Kidney tubule cell (primary cell): ENCODE measurements at places on chromosomes 16 and 17.

- no peak for DNase-seq
Measured at GRCh38 chr16:10840703-10841102, 22.1 kb upstream of the TVP23A start.

DNA sequence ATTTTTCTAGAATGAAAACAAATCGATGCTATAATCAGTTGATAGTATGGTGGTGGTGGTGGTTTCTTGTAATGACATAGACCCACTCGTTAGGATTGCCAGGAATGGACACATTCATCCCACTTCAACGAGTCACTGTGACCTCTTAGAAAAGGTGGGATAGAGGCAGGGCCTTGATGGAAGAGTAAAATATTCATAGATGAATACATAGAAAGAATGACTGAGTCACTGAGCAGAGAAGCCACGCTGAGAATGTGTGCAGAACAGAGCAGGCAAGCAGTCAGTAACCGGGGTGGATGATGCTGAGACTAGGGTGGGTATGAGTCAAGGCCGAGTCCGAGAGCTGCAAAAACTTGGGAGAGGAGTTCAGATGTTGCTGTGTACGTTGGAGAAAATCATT is 129.9 kb downstream of the PITPNC1 start:
- DNase-seq, result peak; percentile 97

DNA sequence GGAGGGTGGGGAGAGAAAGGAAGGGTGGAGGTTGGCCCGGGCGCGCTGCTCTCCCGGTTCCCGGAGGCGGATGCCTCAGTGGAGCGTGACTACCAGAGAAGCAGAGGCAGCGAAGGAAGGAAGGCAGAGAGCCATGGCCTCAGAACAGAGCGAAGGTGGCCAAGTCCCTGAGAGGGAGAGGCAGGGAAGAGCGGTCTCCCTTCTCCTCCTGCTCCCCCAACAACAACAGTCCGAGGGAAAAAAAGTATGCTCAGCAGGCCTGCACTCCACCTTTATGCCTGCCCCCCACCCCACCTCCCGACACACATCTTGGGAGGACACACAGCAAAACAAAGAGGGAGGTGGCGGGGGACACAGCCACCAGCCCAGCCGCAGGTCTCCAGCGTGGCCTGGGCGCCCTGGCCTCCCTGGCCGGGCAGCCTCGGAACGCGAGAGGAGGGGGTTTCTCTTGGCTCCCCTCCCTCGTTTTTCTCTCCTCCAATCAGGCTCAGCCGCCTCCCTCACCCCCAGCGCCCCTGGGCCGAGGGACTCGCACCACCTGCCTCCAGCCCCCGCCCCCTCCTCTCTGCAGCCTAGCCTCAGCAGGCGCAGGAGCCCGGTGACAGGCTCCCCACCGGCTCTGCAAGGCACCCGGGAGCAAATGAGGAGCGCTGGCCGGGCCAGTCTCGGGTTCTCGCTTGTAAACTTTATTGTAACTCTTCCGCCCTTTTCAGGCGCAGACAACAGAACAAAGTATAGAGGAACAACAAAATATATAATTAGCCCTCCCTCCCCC is 1.1 kb upstream of the HOXB7 start:
- DNase-seq, result peak; percentile 78

GRCh38 chr17:82334622-82335394 is 1.2 kb upstream of the SECTM1 start:
- no peak for DNase-seq

- no peak for DNase-seq
Measured at GRCh38 chr17:58335779-58336455, 7.3 kb upstream of the TSPOAP1 start.

DNA sequence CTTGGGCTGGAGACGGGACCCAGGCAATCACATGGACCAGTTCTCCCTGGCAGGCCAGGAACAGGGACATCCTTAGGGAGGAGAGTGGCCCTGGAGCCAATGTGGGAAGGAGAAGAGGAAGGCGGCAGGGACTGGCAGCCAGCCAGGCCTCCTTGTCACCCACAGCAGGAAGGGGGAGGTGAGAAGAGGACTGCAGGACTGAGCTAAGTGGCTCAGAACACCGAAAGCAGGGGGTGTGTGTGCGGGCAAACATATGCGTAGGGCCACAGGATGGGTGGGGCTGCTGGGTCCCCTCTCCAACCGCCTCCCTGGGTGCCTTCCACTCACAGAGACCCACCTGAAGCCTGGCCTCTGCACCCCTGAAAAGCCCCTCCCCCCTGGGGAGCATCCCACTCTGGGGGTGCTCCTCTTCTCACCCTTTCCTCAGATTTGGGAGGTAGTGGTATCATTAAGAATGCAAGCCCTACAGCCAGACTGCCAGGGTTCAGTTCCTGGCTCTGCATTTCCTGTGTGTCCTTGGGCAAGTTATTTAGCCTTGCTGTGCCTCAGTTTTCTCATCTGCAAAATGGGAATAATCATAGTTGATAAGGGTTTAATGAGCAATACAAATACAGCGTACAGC is 8.1 kb downstream of the PNMT start:
- DNase-seq, result peak; percentile 76

DNA sequence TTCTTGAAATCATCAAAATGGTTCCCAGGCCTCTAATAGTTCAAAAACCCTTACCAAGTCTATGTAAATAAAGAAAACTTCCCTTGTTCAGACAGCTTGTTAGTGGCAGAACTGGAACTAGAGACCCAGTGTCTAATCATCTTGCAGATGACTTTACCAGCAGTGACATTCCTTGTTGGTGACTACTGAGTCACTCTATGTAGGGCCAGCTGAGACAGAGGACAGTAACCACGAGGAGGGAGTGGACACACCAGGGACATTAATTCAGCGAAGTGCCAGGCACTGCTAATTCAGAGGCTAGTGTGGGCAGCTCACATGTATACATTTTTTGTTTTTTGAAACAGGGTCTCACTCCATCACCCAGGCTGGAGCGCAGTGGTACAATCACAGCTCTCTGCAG is 6.1 kb upstream of the HEATR3 start:
- peak; percentile 38 for DNase-seq

- no peak for DNase-seq
Measured at GRCh38 chr17:79261355-79262072, 186.9 kb downstream of the ENGASE start.

GRCh38 chr16:67460168-67460567 is 20.8 kb downstream of the ATP6V0D1 start:
- no peak for DNase-seq

- DNase-seq, result peak; percentile 54
Measured at GRCh38 chr17:59371416-59372100, 40.1 kb downstream of the YPEL2 start.

GRCh38 chr16:66948134-66948836 is 12.8 kb upstream of the CES3 start:
- peak; percentile 20 for DNase-seq

DNA sequence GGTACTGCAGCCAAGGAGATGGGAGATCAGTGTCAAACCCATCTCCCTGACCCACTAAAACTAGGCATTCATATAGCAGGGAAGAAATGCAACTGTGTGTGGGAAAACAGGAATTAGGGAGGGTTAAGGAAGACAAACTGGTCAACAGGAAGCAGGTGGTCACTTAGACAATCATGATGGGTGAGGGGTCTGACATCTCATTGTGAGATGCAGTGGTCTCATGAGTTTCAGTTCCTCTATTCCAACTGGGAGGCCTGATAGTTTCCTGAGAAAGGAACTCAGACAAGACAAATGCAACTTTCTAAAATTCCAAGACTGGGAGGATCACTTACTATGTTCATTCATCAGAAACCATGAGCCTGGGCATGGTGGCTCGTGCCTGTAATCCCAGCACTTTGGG is 361.4 kb upstream of the C16orf82 start:
- no peak for DNase-seq

DNA sequence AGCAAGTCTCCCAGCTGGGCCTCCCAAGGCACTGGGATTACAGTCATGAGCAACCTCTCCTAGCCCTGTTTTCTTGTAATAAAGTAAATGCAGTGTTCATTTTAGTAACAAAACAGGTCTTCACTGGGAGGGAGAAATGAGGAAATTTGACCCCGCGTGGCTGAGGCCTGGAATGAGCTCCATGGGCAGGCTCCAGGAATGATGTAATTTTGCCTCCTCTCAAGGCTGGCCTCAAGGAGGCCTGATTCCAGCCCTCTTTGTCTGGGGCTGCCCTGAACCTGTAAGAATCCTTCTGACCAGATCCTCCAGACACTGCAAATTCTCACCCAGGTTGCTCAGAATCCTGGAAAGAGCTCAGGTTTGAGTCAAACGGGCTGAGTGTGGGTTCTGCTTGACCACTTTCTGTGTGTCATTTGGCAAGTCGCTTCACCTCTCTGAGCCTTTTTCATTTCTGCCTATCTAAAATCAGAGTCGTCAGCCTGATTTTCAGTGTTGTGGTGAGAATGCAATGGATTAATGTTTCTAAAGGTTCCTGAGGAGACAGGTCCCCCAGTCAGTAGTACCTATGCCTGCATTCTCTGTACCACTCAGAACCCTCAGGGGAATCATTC is 57.1 kb downstream of the RAB11FIP4 start:
- DNase-seq, result peak; percentile 3

GRCh38 chr17:28828294-28829040 is 14.1 kb downstream of the FAM222B start:
- DNase-seq, result no peak

DNA sequence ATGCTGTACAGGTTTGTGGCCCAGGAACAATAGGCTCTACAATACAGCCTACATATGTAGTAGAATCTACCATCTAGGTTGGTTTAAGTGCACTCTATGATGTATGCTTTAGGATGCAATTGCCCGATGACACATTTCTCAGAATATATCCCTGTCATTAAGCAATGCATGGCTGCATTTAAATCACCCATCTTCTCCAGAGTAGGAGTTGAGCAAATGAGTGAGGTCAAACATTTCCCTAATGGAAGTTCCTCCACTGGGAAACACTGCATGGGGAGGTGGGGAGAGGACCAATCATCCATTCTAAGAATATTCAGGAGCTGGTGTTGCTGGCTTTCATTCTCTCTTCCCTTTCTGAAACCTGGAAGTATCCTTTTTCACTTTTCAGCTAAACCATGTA is 2.0 kb upstream of the PCTP start:
- DNase-seq, result no peak

GRCh38 chr17:62722625-62723024 is 85.5 kb downstream of the MARCHF10 start:
- no peak for DNase-seq

- DNase-seq, result peak; percentile 27
Measured at GRCh38 chr16:12323007-12323758, 346.6 kb downstream of the SNX29 start.

DNA sequence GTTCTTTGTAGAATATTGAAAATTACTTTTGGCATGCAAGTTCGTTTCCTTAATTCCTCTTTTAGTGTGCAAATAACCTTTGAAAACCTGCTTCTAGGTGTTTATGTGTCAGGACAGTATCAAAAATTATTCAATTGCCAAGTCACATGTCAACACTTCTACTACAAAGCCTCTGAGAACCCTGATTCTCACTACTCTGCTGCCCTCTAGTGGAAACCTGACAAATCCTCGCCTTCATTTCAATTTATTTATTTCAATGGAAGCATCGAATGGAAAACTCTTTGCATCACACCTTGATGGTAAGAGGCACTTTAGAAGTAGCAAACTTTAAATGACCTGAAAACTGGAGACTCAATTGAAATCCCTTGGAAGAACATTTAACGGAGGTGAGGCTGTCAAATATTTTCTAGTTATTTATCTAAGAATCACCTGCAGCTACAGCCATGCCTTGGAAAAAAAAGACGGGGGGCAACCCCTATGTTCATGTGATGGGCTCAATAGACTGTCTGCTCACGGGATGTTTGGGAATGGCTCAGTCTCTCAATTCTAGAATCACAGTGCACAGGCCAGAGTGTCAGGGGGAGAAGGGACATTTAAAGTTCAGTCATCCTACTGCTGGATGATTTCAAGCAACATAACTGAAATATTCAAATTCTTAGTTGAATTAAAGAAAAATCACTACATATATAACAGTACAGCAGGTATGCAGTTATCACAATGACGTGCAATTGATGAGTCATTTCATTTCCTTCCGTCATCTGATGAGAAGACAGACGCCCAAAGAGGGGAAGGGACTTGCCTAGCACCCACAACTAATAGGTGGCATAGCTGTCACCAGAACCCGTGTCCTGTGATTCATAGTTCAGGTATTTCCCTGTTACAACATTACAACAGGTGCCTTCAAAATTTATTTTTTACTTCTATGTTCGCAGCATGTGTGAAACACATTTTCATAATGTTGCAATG is 563.9 kb downstream of the TOX3 start:
- DNase-seq, result peak; percentile 73

GRCh38 chr16:4663465-4663776 is 29.9 kb upstream of the NUDT16L1 start:
- DNase-seq, result no peak

- no peak for DNase-seq
Measured at GRCh38 chr17:14011740-14012405, 57.4 kb upstream of the COX10 start.

- no peak for DNase-seq
Measured at GRCh38 chr17:29469276-29469675, 79.1 kb downstream of the TAOK1 start.

- no peak for DNase-seq
Measured at GRCh38 chr17:71033336-71033735, 864.0 kb downstream of the KCNJ2 start.

GRCh38 chr16:23175651-23176050 is 6.9 kb upstream of the SCNN1G start:
- no peak for DNase-seq

DNA sequence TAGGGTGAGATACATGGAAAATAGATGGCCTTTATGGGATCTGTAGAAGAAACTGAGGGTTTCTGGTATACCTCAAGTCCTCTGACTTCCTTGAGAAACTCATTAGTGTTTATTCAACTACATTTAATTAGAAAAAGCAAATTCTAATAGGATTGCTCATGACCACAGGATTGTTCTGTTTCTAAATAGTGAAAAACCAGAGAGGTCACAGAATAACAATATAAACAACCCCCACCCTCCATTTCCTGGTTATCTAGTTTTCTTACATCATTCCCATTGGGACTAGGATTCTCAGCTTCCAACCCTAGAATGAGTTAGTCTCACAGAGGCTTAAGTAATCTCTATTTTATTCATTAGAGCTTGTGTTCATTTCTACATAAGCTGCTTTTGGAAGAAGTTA is 30.0 kb downstream of the SF3B3 start:
- peak; percentile 26 for DNase-seq

GRCh38 chr16:10750793-10751192 is 7.2 kb downstream of the NUBP1 start:
- DNase-seq, result no peak

DNA sequence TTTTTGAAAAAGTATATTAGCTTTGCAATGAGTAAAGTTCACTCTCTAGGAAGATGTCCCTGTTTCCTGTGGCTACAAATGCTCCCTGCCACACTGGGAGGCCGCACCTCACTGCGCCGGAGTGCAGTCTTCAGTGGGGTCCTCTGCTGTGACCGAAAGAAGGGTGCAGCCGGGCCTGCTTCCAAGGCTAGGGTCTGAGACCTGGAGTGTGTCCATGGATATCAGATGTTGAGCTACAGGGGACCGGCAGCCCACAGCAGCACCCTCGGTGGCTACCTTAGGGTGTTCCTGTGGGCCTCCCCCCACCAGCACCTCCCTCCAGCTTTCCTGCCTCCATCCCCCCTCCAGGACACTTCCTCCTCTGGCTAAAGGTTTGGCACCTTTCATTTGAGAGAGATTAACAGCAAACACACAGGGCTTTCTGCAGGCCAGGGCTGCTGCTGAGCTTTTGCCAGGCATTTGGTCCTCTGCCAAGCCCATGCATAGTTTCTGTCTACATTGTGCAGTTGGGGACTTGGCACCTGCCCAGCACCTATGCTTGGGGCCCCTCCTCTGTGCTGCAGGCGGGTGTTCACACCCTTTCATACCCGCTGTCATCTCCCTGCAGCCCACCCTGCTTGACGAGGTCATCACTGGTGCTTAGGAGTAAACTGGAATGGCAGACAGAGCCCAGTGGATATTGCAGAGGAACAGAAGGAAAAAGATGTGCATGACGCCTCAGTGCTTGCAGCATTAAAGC is 33.8 kb upstream of the CRISPLD2 start:
- peak; percentile 54 for DNase-seq

GRCh38 chr17:72079700-72080099 is 41.1 kb upstream of the SOX9 start:
- no peak for DNase-seq
